Activated CD4-positive, alpha-beta T cell treated with anti-CD3 and anti-CD28 coated beads, Interleukin-2, amount 10 ng/mL, durations not matched to agents 7 days and 5 days (primary cell): ENCODE measurements at places on chromosomes 6 and 20. TPM values are rescaled to one million over a fixed set of nuclear protein-coding genes. Genes with fewer than 3 reads are reported as not detected.

DNA sequence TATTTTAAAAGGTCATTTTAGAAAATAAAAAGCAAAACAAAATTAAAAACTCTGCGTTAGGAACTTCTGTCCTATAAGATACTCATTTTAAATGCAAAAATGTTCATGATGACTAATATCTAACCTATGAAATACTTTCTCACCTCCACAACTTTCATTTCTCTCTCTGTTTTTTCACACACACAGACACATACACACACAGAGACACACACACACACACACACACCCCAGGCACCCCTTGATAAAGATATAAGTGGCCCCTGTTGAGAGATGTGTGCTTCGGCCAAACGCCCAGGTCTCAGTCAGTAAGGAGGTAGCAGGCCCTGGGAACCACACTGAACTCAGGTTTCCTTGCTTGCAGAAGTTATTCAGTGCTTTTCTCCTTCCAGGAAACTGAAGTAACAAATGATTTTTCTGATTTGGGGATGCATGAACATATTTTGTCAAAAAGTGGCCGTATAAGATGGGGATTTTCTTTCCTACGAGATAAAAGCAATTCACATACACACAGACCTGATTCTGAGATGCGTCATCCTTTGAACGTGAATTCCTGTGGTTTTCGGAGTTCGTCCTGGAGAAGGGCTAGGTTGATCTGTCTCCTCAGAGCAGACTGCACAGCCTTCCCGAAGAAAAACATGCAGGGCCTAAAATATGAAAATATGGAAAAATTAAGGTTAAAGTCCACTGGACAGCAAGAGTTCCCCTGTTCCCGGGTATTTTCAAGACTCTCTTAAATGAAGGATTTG lies 306.8 kb upstream of the FOXQ1 start:
- no peak for DNase-seq
- peaks cover 7% of the 10 kb centered on the region for H3K27me3 ChIP-seq
- H3K27ac ChIP-seq = no peak overlapping the region
- H3K4me1 ChIP-seq = no peaks in the 10 kb centered on the region

DNA sequence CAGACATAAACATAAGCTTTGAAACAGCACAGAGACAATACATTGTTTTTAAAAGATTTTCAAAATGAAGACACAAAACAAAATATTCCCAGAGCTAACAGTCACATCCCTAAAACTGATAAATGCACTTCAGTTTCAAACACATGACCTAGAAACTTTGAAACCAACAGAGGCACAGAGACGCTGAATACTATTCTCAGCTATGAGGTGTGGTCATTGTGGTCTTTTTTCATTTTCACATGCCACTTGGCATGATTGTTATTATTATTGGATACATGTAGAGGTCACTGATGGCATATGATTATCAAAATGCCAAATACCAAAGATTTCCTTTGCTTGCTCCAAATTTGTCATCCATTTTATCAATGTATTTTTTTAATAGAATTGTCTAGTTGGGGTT lies 306.9 kb downstream of the QKI start:
- H3K36me3 ChIP-seq = no peaks in the 10 kb centered on the region
- no peak overlapping the region for H3K27ac ChIP-seq
- DNase-seq = no peak
- H3K27me3 ChIP-seq = peaks cover 3% of the 10 kb centered on the region
- no peaks in the 10 kb centered on the region for H3K4me1 ChIP-seq

DNA sequence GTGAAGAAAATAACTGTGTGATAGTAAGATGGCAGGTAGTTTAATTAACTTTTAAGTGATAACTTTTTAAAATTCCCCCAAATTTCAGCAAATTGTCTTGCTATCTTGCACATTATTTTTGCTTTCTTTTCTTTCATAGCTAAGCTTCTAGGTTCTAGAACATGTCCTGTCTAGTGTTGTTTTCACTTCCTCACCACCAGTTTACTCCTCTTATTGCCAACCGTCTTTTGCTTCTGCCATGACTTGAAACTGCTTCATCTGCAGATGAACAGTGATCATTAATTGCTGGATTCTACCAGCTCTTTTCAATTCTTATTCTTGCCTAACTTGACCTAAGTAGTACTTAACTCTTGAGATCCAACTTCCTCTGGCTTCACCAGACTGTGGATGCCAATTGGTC lies 137.8 kb downstream of the CENPW start:
- no peaks in the 10 kb centered on the region for H3K4me1 ChIP-seq
- no peak for DNase-seq
- H3K4me3 ChIP-seq = no peak overlapping the region
- H3K27me3 ChIP-seq = no peaks in the 10 kb centered on the region

GRCh38 chr6:93407186-93407585 lies 12.2 kb downstream of the EPHA7 start:
- no peaks in the 10 kb centered on the region for H3K4me1 ChIP-seq
- H3K27ac ChIP-seq = no peak overlapping the region
- no peaks in the 10 kb centered on the region for H3K36me3 ChIP-seq
- no peak overlapping the region for H3K4me3 ChIP-seq

- peaks cover 15% of the 10 kb centered on the region for H3K4me1 ChIP-seq
- no peak overlapping the region for H3K27ac ChIP-seq
- H3K27me3 ChIP-seq = peaks cover 45% of the 10 kb centered on the region
Observed at GRCh38 chr20:62596486-62596885, 45.8 kb upstream of the SLCO4A1 start.

Gene BPIFB2
- not detected for total RNA-seq

Gene PAX1
- not detected for total RNA-seq

DNA sequence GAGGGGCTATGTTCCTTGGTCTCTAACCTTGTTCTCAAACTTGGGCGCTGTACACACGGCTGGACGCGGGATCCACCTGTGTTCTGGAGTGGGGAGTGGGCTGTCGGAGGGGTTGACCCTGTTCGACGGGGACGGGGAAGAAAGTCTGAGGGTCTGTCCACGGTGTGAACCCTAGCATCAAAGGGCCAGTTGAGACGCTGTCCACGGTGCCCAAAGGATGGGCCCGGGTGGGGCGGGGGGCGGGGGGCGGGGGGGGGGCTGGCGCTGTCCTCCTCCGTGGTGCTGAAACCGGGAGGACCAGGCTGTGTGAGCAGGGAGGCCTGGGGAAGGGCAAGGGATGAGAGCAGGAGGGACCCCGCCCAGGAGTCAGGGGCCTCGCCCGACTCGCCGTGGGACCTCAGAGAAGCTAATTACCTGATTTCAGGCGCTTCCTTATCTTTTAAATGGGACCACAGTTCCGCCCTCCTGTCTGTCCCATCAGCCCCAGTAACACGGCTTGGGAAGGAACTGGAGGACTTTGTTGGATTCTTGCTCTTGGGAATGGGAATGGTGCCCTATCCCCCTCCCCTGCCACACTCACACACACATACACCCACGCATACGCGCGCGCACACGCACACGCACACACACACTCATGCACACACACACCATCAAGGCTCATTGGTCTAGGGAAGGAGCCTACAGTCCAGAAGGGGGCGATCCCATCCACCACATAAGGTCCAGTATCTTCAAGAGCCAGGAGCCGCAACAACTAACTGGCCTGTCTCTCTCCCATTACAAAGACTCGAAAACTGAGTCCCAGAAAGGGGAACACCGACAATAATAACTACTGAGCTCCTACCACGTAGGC lies 1.0 kb upstream of the VSTM2L start:
- no peaks in the 10 kb centered on the region for H3K36me3 ChIP-seq
- H3K27me3 ChIP-seq = peaks cover 50% of the 10 kb centered on the region
- peak overlapping the region; percentile 61 for H3K27ac ChIP-seq

DNA sequence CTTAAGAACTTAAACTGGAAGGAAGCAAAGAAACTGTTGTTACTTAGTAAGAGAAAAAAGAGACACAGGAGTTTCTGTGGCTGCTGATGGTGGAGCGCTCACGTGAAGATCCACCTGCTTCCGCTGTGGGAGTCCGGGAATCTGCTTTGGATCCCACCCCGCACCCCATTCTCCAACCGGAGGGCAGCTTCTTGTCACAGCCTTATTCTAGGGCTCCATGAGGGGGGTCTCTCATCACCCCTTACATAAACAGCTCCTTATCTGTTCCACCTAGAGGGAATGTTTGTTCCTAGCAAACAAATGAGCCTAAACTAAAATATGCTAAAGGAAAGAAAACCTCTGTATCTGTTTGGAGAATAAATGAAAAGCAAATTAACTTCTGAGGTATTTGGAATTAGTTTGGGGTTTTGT lies 280.5 kb downstream of the QKI start:
- peaks cover 2% of the 10 kb centered on the region for H3K27me3 ChIP-seq
- no peak overlapping the region for H3K4me3 ChIP-seq
- no peak overlapping the region for H3K27ac ChIP-seq
- H3K36me3 ChIP-seq = no peaks in the 10 kb centered on the region
- DNase-seq = no peak

DNA sequence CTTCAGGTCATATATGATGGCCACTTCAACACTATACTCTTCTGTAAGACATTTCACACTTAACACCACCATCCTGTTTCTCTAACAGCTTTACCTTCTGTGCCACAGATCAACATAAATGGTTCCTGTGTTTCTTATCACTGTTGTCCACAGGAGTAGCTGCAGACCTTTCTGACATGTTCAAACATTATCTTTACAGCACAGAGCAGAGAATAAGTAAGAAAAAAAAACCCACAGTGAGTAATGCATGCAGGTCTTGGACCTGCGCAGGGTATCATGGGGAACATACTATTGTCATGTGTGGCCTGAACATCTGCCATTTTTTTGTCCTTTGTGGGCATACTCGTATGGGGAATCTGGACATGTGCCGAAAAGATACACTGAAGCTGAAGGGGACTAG lies 161.9 kb downstream of the KIF16B start:
- H3K4me1 ChIP-seq = no peaks in the 10 kb centered on the region
- H3K27me3 ChIP-seq = no peaks in the 10 kb centered on the region
- H3K27ac ChIP-seq = no peak overlapping the region

- no peaks in the 10 kb centered on the region for H3K27me3 ChIP-seq
- DNase-seq = no peak
- H3K36me3 ChIP-seq = no peaks in the 10 kb centered on the region
- H3K27ac ChIP-seq = no peak overlapping the region
Observed at GRCh38 chr20:3560578-3560977, 89.8 kb downstream of the ATRN start.

- peaks cover 28% of the 10 kb centered on the region for H3K27me3 ChIP-seq
- H3K36me3 ChIP-seq = no peaks in the 10 kb centered on the region
- H3K4me3 ChIP-seq = peak overlapping the region; percentile 58
Observed at GRCh38 chr6:43077333-43077809, 1.3 kb downstream of the PTK7 start.

DNA sequence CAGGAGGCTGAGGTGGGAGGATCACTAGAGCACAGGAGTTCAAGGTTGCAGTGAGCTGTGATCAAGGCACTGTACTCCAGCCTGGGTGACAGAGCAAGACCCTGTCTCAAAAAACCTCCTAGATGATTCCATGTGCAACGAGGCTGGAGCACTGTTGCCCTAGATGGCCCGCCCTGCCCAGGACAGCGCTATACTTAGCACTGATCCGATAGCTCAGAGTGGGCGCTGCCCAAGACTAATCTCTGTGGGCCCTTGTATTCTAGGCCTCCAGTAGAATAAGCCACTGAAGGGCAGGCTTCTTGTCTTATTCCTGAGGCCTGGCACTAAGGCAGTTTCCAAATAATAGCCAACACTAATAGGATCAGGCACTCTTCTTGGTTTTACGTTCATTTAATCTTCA lies 41.0 kb downstream of the STK35 start:
- H3K27me3 ChIP-seq = no peaks in the 10 kb centered on the region
- no peak overlapping the region for H3K27ac ChIP-seq
- H3K4me3 ChIP-seq = no peak overlapping the region
- DNase-seq = no peak
- H3K4me1 ChIP-seq = peaks cover 3% of the 10 kb centered on the region

Gene SYCP2
- total RNA-seq = 7.6 TPM

Gene FUCA2
- 6.5 TPM for total RNA-seq

Gene ZBTB22
- 15.8 TPM for total RNA-seq

- no peak for DNase-seq
- H3K27ac ChIP-seq = no peak overlapping the region
- H3K27me3 ChIP-seq = peaks cover 10% of the 10 kb centered on the region
- H3K4me3 ChIP-seq = no peak overlapping the region
- no peaks in the 10 kb centered on the region for H3K36me3 ChIP-seq
Observed at GRCh38 chr6:7461416-7461815, 71.8 kb downstream of the RIOK1 start.

- DNase-seq = no peak
- no peaks in the 10 kb centered on the region for H3K36me3 ChIP-seq
- H3K27me3 ChIP-seq = no peaks in the 10 kb centered on the region
- no peak overlapping the region for H3K4me3 ChIP-seq
- no peaks in the 10 kb centered on the region for H3K4me1 ChIP-seq
- H3K27ac ChIP-seq = no peak overlapping the region
Observed at GRCh38 chr20:14446446-14446845, 109.0 kb upstream of the FLRT3 start.

DNA sequence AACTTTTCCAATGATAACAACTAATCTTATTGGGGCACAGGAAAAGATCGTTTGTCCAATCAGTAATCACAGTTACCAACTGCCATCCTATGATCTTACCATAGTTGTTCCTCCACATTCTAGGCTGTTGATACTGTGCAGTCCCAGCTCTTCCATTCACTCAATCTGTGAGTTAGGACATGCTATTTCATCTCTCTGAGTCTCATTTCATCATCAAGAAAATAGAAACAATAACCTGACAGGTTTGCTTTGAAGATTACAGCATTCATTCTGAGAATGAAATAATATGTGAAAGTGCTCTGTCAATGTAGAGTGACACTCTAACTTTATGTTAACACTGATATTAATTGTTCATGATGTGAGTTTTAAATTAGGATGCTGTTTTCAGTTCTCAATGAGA lies 89.8 kb downstream of the KIF13A start:
- H3K4me1 ChIP-seq = no peaks in the 10 kb centered on the region
- H3K36me3 ChIP-seq = no peaks in the 10 kb centered on the region
- no peak overlapping the region for H3K27ac ChIP-seq
- H3K4me3 ChIP-seq = no peak overlapping the region
- no peak for DNase-seq
- peaks cover 20% of the 10 kb centered on the region for H3K27me3 ChIP-seq

GRCh38 chr6:56798163-56798562 lies 155.5 kb upstream of the DST start:
- peaks cover 2% of the 10 kb centered on the region for H3K27me3 ChIP-seq
- H3K4me1 ChIP-seq = no peaks in the 10 kb centered on the region
- H3K27ac ChIP-seq = no peak overlapping the region

DNA sequence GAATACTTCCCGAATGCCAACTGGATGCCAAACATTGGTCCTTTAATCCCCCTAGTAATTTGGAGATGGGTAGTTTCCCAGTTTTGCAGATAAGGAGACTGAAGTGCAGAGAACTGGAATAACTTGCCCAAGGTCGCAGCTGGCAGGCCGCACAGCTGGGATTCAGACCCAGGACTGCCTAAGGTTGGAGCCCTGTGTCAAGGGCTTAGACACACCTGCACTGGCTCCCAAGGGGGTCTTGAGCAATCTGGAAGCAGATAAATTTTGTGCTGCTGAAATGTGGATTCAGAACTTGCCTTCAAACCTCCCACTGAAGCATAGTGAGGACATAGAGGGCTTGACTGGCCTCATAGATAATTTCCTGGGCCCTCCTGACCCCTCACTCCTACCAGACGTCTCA lies 30.5 kb downstream of the FOXP4 start:
- H3K36me3 ChIP-seq = no peaks in the 10 kb centered on the region
- H3K4me3 ChIP-seq = no peak overlapping the region
- no peak for DNase-seq
